Stimulated activated CD4-positive, alpha-beta T cell treated with anti-CD3 and anti-CD28 coated beads, Interleukin-4, amount 100 ng/mL, for 1 hour (primary cell): ENCODE measurements at places on chromosomes 3 and 15.

DNA sequence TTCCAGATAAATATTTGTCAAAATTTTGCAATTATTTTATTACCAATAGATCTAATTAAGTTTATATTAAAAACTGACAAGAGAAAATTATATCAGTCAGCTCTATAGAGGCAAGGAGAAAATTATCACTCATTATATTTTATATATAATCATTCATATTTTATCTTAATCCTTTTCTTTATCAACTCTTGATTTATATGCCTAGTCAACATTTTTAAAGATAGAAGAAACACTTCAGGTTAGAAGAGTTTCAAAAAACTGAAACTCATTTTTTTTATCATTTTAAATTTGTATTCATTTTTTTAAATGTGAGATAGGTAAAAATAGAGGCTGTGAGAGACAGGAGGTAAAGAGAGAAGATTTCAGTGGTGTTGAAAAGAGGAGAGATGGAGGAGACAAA lies 217.3 kb upstream of the P2RY1 start:
- DNase-seq, result no peak

DNA sequence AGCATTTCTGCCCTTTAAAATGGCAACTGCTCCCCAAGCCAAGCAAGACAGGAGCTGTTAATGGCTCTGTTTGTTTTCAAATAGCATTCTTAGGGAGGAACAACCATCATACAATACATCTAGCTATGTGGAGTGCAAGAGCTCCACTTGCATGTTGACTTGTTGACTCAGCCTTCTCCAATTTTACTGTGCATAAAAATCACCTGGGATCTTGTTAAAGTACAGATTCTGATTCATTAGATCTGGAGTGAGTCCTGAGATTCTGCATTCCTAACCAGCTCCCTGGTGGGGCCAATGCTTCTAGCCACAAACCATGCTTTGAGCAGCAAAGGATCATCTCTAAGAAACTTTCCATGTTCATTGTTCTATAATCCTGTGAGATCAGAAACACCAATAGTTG lies 171.4 kb downstream of the THRB start:
- no peak for DNase-seq

DNA sequence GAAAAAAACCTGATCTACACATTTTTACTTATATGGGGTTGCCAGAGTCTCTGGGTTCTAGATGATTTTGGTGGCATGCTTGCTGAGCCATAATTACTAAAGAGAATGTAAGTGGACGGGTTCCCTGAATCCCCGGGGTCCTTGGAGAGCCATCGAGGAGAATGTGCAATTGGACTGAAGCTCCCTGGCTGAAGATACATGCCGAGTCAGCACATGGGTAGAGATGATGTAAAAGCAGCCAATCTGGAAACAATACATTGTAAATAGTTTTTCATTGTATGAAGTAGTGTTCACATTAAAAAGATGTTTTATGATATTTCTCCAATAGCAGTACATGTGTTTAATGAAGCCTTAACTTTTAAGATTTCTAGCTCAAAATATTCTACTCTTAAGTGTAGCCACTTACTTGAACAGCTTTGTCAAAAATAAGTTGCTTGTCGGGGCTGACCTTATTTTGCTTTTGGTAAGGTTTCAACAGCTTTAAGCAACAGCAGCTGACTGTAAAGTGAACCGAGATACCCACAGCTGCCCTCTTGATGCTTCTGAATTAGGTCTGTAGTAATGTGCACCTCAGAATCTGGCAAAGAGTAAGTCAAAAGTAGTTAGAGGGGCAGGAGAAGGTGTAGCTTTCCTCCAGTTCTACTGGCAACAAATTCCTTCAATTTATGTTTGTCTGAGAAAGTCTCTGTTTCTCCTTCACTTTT lies 205.7 kb downstream of the PLCL2 start:
- DNase-seq, result no peak

GRCh38 chr15:100075229-100075628 lies 266.5 kb downstream of the ADAMTS17 start:
- no peak for DNase-seq

GRCh38 chr3:4736284-4736861 lies 242.9 kb upstream of the BHLHE40 start:
- DNase-seq, result no peak

- DNase-seq, result no peak
Observed at GRCh38 chr3:116097226-116097625, 348.1 kb downstream of the LSAMP start.

DNA sequence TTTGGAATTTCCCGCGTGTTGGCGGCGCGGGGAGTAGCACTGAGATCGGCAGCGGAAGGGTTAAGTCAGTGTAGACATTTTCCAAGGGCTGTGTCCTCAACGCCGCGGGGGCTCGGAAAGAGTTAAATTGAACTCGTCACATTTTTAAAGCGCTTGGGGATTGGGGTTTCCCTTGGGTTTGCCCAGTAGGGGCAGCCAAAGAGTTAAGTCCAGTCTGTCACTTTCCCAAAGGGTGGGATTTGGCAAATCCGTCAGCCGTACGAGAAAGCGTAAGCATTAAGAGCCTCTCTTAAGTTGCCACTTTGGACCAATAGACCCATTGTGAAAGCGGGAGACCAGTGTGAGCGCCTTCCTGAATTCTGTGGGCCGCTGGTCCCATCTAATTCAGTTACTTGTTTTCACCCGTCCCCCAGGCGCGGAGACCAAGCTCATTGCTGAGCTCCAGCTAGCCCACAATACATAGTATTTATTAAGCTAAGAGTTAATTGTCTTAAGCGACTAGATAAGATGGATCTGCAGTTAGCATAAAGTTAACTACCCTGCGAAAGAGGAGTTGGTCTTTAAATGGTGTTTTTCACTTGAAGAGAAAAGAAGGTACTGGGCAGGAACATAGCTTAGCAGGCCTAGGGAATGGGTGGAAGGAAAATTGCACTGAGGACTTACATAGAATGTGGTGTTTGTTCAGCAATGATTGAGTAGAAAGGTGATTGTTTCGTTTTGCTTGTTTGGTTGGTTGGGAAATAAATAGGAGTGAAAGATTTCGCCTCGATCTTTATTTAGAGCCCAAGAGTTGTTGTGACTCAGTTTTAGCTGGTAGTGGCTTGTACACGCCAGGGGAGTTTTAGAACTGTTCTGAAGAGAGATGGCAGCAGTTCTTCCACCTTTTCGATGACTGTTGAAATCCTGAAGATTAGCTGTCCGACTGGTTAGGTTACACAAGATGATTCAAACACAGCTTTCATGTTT lies 932 bp downstream of the ARL8B start:
- DNase-seq, result peak; percentile 23

DNA sequence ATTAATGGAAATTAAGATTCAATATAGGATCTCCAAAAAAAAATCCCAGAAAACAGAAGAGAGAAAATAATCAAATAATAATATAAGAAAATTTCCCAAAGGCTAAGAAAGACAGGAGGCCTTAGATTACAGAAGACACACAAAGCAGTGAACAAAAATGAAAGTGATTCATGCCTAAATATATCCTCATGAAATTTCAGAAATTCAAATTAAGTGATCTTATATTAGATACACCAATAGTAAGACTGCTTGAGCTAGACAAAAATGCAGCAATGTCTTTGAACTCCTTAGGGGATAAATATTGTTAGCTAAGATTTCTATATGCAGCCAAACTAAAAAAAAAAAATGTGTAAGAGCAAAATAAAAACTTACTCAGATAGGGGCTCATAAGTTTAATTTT lies 44.6 kb upstream of the ARPP21 start:
- DNase-seq, result no peak

GRCh38 chr3:175672119-175672689 lies 813.1 kb downstream of the NAALADL2 start:
- no peak for DNase-seq

GRCh38 chr3:4828279-4829030 lies 150.8 kb upstream of the BHLHE40 start:
- no peak for DNase-seq

DNA sequence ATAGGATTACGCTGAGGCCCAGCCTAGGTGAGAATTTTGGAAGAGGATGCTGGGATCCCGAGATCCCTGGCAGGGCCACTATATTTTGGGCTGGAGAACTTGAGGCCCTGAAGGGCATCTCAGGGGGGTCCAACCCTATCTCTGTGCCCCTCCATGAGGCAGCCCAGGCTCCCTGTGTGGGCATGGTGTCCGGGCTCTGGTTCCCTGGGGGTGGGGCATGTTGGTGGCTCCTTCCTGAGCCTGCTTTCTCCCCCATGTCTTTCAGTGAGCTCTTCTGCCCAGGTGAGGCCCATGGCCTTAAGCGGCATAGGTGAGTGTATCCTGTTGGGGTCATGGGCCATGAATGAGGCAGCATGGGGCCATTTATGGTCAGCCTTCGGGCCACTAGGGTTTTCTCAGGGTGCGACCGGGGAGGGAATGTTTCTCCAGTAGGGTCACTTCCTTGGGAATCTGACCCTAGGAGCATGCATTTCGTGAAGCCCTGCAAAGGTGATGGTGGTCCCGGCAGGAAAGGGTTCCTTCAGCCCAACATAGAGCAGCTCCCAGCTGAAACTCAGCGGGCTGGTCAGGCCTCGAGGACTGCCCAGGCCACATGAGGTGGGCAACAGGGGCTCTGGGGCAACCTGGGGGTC lies 191.3 kb downstream of the UBE3A start:
- DNase-seq, result no peak
